Posterior vena cava (tissue), 2 donors: ENCODE measurements at places on chromosomes 5 and 9. TPM values are rescaled to one million over a fixed set of nuclear protein-coding genes. Genes with fewer than 3 reads are reported as not detected.
A peak's percentile ranks its signal among the peaks of the same experiment; 100 is the strongest.

HNRNPH1 gene
- total RNA-seq: 404 TPM

SLCO6A1 gene
- not detected for total RNA-seq

GARIN3 gene
- total RNA-seq: not detected

OLFM1 gene
- total RNA-seq: 29.2 TPM

NUDCD2 gene
- total RNA-seq: 17.8 TPM

FRMPD1 gene
- 0.05 TPM for total RNA-seq

KLHL9 gene
- total RNA-seq: 24.2 TPM

SLC36A2 gene
- total RNA-seq: not detected

CFAP90 gene
- not detected for total RNA-seq

SLC34A3 gene
- not detected for total RNA-seq

IFNB1 gene
- not detected for total RNA-seq

DNA sequence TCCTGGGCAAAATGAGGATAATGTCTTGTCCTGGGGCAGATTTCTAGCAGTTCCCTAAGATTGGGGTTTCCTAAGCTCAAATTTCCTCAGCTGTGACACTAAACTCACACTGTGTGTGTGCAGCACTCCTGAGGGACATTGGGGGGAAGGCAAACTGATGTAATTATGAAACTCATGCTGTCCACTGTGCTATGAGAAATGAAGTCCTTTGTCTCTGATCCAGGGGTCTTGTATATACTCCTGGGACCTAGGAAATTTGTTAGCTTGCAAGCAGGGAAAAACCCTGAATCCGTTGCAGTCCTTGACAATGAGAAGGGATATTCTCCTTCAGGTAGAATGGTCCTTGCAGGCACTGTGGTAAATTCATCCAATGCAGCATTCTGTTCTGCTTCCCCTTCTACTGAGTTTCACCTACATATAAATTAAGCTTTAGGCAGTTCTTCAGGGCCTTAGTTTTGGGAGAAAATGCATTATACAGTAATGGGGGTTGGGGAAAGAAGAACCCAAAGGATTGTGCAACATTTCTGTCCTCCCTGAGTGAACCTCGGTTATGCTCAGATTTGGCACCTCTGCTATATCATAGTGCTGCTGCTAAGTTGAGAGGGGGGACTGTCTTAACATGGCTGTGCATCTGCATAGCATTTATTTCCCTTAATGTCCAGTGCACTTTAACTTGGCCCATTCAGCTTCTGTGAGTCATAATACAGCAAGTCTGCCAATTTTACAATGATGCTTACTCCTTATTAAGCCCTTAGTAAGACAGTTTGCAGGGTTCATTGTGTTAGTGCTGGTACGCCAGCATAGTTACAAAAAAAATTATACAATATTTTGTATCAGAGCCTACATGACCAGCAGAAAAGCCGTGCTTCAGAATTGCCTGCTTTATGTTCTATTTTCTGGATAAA is 80.2 kb downstream of the PJA2 start:
- DNase-seq: no peak

GRCh38 chr5:138685193-138685745 is 68.0 kb upstream of the CTNNA1 start:
- DNase-seq: no peak

- DNase-seq: no peak
Measured at GRCh38 chr5:59190746-59191145, 607.9 kb downstream of the RAB3C start.

DNA sequence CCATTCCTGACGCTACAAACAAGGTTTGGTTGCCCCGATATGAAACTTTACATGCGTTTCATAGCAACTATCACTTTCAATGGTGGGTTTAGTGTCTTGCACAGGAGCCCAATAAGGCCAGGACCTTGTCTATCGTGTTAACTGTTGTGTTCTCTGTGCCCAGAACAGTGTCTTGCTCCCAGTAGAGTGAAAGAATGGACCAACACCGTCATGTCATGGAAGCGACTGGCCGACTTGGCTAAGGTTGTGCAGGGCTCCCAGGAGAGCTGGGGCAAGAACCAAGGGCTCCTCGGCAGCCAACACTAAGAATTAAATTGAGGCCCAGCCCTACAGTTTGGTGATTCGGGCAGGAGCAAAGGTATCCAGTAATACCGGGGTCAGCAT is 498 bp upstream of the ARHGEF37 start:
- DNase-seq: no peak

DNA sequence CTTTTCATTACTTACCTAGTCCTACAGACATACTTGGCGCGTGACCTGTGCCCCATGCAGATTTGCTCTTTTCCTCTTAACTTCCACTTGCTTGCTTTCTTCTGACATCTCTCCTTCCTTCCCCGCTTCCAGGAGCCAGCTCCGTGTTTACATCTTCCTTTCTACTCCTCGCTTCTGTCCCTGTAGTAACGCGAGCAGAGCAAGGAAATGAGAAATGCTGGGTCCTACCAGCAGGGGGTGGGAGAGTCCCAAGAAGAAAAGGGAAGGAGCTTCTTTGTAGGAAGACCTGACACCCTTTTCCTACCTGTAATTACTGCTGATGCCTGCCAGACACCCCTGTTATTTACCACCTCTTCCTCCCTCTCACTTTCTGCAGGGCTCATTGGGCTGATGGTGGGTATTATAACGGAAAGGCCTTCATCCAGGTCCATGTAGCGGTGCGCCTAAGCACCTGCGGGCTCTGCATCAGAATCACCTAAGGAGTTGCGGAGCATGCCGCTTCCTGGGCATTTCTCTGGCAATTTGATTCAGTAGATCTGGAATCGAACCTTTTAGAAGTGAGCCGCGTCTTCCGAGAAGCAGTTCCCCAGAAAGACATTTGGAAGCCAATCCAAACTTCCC is 1260.8 kb upstream of the WWC1 start:
- DNase-seq: no peak

DNA sequence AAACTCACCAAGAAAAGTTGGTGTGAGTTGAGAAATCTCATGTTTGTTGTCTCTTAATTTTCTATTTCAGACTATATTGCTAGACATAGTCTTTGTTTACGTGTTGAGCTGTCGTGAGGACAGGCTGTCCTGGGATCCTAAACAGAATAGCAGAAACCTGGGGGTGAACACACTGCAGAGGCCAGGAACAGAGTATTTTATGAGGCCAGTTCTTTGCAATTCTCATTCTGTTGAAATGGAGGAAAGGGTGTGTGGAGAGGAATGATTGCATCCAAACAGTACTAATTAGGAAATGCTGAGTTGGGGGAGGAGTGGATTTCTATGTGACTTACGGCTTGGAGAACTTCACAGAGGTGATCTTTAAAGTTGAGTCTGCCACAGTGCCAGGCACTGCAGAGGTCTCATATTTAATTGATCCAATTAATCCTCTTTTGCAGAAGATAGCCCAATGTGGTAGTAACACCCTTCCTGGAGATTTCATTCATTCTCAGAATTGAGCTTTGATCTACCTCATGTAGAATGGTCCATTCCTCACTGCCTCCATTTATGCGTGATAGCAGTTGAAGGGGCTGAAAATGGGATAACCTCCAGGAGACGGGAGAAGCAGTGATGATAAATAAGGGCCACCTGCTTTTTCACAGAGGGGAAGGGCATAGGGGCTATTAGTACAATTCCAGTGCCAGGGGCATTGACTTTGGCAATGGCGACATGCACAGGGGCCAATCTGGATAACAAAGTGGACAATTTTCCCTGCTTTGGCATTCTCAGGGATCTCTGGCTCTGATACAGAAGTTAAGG is 84.7 kb upstream of the TNFAIP8 start:
- DNase-seq: no peak

DNA sequence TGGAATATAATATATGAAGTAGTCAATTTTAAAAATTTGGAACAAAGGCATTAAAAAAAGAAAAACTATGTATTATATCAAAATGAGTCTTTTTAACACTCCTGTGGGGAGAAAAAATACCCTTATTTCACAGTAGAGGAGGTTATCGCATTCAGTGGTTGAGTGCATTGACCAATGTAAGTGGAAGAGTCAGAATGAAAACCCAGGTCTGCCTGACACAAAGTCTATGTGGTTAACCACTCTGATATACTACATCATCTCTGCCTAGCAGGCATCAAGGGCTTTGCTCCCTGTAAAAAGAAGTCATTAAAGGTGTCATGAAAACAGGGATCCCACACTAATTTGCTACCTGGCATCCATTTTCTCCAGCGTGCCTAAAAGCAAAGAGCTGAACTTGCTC is 417.2 kb upstream of the C9orf72 start:
- no peak for DNase-seq

DNA sequence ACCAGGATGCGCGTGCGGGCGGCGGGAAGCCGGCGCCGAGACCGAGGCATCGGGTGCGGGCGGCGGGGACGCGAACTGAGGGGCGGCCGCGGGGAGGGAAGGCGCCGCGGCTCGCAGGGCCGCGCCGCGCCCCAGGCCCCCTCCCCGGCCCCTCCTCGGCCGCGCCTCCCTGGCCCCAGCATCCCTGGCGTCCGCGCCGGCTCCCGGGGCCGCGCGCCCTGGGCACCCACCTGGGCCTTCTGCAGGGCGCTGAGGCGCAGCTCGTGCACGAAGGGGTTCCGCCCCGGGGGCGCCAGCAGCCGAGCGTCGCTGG is 324 bp downstream of the LPCAT1 start:
- DNase-seq: no peak

DNA sequence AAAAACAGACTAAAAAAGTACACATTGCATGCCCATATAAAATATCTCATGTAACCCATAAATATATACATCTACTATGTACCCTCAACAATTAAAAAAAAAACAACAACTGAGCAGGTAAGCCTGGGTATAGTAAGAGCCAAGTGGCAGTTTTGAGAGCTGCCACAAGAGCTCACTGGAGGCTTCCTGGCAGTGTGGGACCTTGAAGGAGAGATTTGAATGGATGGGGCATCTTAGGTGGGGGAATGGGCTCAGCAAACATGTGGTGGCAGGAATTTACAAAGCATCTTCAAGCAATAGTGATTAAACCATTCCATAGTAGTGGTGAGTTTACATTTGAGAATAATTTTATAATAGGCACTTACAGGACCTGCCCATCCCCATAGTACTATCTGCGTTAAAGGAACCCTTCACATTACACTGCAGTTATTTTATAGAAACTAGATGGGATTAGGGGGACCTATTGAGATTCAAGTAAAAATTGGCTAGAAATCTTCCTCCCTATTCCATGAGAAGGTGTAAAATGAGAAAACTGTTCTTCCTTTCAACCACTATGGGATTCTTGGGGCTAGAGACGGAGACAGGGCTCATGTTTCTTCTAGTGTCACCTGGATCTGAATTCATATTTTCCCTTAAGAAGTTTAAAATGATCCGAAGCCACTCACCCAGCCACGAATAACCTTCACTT is 6.9 kb downstream of the MEGF10 start:
- no peak for DNase-seq

DNA sequence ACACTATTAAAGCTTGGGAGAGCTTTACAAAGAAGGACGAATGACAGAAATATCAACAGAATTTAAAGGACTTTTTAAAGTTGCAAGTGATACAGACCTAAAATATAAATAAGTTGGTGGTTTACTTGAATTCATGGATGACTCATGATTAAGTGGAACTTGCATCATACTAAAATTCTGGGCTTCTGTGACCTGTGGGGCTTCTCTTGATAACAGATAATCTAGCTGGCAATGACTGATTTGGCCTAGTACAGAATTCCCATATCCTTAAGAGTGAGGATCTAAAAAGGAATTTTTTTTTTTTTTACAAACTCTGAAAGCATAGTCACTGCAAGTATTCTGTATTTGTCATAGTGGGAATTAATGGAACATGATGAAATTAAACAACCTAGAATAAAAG is 543.7 kb upstream of the SGCD start:
- no peak for DNase-seq

DNA sequence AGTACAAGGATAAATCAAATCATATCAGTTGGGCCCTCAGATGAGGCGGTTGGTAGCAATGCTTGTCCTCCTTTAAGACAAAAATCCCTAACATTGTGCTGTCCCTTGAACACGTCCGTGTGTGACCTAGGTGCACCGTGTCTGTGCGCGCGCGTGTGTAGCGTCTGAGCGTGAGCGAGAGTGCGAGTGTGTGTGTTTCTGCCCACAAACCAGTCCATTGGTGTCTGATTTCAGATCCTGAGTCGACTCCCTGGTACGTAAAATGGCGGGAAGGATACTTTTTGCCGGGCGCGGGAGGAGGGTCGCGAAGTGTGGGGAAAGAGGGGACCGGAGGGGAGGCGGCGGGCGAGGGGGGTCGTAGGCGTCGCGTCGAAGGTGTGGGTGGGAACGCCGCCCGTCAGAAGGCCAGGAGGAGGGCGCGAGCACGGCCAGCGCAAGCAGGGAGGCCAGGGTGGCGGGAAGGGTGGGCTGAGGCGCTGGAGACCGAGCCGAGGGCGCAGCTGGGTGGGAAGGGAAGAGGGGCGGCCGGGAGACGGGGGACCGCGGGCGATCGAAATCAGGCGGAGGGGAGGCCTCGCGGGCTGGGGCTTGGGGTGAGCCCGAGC is 8.9 kb downstream of the OTP start:
- no peak for DNase-seq

- DNase-seq: peak; percentile 70
Measured at GRCh38 chr5:170896779-170897178, 35.0 kb downstream of the RANBP17 start.

DNA sequence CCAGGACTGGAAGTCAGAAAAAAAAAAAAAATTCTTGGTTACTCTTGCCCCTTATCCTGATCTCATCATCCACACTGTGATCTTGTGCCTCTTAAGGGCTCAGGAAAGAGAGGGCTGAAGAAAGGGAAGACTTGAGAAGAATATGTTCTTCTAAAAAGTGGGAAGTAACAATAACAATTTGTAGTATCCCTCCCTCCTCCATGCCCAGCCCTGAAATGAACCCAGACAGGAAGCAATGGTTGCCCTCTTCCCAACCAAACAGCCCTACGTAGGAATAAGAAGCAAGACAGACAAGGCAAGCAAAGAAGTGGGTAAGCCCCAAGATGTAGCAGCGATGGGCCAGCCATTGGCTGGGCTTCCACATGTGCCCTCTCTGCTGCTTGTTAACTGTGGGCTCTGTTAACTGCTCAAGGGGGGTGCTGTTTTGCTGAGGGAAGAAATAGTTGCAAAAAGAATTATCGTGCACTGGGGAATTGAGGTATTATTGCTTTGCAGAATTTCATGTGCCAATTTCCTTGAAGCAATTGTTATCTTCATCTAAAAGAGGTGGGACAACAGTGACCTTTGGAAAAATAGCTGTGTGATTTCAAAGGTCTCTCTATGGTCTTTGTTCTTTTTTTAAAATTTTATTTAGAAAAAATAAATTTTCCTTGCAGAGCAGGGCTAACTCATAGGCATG is 146.6 kb upstream of the PCA3 start:
- DNase-seq: no peak

GRCh38 chr9:22116758-22117157 is 107.7 kb upstream of the CDKN2B start:
- no peak for DNase-seq

GRCh38 chr9:28735738-28736342 is 1162.6 kb upstream of the C9orf72 start:
- DNase-seq: no peak

DNA sequence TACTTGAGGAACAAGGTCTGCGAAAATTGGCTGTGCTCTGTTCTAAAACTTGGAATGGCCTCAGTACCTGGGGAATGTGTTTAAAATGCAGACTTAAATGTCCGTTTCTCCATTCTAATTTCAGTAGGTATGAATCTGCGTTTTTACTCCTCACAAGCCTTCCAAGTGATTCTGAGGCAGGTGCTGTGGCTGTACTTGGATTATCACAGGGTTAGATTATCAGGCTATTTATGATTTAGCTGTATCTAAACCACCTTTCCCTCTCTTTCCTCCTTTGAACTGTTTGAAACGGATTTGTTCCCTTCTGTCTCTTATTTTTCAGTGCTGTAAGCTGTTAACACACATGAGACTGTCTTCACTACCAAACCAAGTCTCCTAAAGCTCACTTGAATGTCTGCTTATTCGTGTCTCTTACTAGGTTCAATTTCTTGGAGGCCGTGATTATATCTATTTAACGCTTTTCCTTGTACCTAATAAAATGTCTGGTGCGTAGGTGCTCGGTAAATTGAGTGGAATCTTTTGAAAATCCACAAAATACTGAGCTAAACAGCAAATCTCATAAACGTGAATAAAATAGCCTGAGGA is 714 bp upstream of the CETN3 start:
- no peak for DNase-seq
